ENCODE measurements at places on chromosomes 1 and 21.

DNA sequence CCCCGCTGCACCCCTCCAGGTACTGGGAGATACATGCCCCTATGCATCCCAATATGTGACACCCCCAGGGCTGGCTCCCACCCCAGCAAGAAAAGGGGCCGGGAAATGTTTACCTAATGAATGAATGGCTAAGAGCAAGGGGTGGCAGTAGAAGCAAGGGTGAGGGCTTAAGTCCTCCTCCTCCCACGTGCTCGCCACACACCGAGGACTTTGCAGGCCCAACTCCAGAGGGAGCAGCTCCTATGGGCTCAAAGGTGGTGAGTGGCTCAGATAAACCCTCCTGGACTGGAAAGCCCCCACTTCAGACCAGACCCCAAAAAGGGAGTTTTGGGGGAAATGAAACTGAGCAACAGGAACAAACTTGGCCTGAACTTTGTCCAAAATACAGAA lies 11.4 kb downstream of the SLC45A3 start:
- no peak for DNase-seq

DNA sequence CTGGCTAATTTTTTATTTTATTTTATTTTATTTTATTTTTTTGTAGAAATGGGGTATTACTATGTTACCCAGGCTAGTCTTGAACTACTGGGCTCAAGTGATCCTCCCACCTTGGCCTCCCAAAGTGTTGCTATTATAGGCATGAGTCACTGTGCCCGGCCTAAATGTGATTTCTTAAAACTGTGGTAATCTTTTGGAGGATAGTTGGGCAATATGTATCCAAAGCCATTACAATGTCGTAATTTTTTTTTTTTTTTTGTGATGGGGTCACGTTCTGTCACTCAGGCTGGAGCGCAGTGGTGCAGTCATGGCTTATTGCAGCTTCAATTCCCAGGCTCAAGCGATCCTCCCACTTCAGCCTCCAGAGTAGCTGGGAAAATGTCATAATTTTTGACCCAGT lies 14.2 kb downstream of the ETV3L start:
- DNase-seq, result no peak

GRCh38 chr1:205381305-205381704 lies 24.6 kb upstream of the KLHDC8A start:
- DNase-seq, result no peak

DNA sequence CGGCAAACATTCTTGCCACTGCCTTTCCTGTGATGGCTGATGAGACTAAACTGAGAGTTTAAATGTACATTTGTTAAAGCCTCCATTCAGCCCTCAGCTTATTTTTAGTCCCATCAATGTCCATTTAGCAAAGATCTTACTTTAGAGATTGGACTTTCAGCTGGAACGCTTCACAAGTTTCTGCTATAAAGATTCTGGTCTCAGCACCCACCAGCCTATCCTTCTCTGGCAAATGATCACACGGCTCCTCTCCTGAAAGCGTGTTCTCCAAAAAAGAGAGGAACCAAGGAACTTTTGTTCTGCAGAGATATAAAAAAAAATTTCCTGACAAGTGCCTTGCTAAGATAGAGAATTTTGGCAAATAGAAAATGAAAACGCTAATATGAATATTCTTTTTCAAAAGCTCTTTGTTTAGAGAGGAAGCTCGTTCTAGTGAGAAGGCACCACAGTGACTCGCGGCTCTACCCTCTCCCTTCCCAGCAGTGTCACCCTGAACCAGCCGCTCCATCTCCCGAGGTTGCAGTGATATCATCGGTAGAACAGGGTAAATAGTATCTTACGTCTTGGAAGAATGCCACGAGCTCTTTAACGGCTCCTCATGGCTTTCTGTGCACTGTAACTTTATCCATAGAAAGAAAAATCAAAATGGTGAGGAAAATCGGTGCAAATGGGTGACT lies 200.2 kb downstream of the APP start:
- no peak for DNase-seq

DNA sequence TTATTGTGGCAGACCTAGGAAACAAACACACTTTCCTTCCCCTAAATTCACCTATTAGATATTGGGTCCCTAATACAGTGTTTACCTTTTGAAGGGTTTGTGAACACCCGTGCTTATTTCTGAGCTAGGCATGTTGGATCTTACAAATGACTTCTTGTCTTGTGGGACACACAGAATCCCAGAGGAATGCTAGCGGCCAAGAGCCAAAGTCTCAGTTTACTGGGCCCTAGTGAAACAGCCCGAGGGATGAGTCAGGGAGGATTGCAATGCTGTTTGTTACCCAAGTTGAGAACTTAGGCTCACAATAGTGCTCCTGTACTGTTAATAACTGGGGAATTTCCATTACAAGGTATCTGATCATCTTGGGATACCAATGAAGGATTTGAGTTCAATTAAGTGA lies 100.1 kb upstream of the AKT3 start:
- no peak for DNase-seq

DNA sequence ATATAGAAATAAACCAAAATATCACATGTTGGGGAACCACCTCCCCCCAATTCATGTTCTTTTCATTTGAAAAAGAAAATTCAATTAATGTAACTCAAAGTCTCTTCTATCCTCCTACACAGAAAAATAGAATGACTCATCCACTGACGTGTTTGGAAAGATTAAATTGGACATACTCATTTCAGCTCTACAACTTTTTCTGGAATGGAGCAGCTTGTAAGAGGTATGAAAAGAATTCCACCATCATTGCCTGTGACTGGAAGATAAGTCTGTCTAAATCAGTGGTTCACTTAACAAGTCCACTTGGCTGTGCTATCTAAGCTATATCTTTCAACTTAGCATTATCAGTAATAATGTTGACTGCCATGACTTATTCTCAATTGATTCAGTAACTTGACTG lies 702.3 kb downstream of the BRINP3 start:
- DNase-seq, result no peak

- DNase-seq, result no peak
Observed at GRCh38 chr1:8002329-8002910, 23.7 kb downstream of the ERRFI1 start.

GRCh38 chr1:215079456-215079855 lies 3.1 kb upstream of the KCNK2 start:
- no peak for DNase-seq

DNA sequence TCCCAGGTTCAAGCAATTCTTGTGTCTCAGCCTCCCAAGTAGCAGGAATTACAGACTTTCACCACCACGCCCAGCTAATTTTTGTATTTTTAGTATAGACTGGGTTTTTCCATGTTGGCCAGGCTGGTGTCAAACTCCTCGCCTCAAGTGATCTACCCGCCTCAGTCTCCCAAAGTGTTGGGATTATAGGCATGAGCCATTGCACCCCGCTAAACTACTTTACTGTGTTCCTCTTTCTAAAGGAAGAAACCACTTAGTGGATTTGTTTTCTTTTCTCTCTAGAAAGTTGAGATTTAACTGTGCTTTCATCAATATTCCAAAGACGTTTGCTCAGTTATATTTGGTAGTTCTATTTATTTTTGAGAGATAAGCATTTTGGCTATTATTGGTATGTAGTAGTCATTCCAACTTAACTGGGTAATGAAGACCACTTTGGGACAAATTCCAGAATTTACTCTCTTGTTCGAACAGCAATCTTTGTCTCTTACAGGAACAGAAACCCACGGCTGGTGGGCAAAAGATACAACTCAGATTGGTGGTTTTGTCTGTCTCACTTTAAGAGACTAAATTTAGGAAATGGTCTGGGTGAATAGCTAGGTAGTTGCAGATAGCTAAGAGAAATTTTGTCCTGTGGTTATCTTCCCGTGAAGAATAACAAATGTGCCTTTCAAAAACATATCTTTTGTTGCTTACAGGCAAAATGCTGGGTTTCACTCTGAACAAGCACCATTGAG lies 103.5 kb upstream of the CD55 start:
- DNase-seq, result no peak

GRCh38 chr1:34779526-34779925 lies 1.5 kb upstream of the GJB3 start:
- no peak for DNase-seq

GRCh38 chr21:16584756-16585155 lies 855.0 kb downstream of the USP25 start:
- no peak for DNase-seq

GRCh38 chr1:39936724-39937491 lies 18.0 kb upstream of the MFSD2A start:
- DNase-seq, result no peak

GRCh38 chr1:106276871-106277270 lies 779.6 kb upstream of the PRMT6 start:
- DNase-seq, result no peak

GRCh38 chr21:45356653-45357435 lies 48.1 kb upstream of the COL18A1 start:
- DNase-seq, result no peak

DNA sequence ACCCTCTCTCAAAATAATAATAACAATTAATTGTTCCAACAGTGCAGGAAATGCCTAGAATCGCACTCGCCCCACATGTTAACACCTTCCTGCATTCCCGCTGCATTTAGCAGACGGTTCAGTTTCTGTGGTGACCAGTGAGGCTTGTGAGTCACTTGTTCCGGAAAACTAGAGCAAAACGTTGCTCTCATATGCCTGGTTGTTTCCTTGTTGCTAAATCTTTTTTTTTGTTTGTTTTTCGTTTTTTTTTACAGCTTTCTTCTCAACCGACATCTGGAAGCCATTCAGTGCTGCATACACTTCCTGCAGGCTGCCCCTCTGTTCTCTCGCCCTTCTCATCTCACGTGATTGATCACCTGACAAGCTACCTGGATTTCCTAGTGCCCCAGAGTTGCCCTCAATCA lies 56.9 kb upstream of the TMPRSS2 start:
- DNase-seq, result no peak

- DNase-seq, result no peak
Observed at GRCh38 chr21:44759628-44760285, 41.9 kb downstream of the UBE2G2 start.

DNA sequence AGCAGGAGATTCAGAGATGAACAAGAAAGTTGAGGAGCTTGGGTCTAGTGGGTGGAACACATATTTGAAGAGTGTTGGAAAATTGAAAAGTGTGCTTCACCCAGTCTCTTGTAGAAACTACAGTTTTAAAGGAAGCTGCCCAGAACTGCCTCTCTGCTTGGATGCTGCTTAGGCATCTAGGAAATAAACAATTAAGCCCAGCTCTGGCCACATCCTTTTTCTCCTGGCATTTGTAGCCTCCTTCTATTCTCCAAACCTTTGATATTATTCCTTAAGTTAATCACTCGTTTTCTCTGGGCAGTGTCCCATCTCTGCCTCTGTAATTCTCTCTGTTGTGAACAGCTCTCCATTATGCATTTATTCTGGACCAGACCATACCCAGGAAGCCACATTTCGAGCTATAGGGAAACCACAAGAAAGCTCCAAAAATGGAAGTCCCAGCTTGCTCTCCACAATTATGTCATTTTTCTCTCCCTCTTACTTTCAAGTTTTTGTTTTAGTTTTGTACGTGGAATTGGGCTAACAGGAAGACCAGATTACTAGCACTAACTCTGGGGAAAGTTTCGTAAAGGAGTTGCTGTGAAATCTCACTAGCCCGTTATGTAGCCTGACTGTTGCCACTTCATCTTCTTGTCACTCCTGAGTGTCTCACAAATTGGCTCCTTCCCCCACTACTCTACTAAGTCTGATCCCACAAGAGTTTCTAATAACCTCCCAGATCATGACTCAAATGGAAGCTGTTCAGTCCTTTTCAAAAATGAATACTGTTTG lies 102.2 kb downstream of the NTMT2 start:
- no peak for DNase-seq

- no peak for DNase-seq
Observed at GRCh38 chr1:246106342-246106763, 400.7 kb downstream of the SMYD3 start.

- no peak for DNase-seq
Observed at GRCh38 chr1:212597487-212597886, 11.1 kb upstream of the ATF3 start.

DNA sequence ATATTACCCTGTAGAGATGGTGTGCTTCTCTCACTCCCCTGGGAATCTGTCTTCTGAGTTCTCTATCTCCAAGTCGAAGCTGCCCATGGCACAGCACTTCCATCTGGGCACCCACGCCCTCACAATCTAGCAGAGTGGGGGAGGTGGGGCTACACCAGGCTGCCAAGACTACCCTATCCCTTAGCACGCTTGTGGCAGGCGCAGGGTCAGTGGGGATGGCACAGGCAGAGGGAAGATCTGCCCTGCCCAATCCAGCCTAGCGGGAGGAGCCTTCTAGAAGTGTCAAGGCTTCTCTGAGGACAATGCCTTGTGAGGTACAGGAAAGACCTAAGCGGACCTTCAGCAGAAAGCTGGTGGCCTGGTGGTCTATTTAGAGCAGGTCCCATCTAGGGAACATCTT lies 49.1 kb downstream of the DMAP1 start:
- DNase-seq, result no peak

DNA sequence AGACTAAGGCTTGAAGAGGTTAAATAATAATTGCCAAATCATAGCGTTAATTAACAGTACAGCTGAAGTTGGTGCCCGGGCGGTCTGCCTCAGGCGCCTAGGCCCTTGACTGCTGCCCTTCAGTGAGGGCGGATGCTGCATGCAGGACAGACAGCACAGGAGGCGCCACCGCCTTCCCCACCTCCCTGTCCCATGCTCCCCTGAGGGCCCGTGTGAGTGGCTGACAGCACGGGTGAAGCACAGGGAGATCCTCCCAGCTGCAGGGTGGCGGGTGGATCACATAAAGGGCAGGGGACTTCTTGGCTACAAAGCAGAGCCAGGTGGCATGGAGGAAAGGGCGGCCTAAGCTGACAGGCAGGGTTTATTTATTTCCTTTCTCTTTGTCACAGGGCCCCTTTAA lies 49.1 kb downstream of the DDX20 start:
- DNase-seq, result no peak

DNA sequence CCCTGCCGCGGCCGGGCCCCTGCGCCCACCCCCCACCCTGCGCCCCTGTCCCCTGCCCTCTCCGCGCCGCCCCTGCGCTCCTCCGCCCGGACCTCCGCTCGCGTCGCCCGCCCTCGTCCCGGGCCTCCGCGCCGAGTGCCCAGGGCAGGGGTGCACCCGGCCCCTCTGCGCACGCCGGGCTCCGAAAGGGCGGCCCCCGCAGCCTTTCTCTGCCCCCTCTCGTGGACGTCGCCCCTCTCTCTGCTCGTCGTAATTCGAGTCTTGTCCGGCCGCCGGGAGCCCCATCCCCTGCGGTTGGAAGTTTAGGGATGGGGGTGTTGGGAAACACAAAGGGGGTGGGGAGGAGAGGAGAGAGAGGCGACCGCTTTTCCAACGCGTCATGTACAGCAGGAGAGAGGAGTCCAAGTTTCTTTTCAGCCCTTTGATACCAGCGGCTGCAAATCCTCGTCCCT lies 407 bp downstream of the GALNT2 start:
- peak; percentile 4 for DNase-seq

Data from CD4-positive, alpha-beta T cell treated with Interleukin-6 at 100 ng/mL for 8 hours (primary cell).